Hematopoietic multipotent progenitor cell treated with erythropoietin and hydrocortisone succinate and interleukin-3 and kit ligand, for 6 days (in vitro differentiated cells): ENCODE measurements at places on chromosomes 4 and X.

DNA sequence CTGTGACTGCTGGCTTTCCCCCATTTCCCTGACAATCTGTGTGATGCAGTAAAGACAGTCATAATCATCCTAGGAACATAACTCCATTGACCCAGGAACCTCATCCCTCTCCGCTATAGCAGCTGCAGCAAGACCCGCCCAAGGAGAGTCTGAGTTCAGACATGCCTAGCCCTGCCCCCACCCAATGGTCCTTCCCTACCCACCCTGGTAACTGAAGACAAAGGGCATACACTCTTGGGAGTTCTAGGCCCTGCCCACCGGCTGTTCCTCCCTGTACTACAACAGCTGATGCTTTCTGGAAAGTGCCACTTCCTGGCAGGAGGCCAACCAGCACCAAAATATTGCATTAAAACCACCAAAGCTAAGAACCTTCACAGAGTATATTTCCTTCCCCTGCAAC, 1035.6 kb downstream of the C4orf33 start:
- no peak for DNase-seq

GRCh38 chr4:121728798-121729226, 32.0 kb upstream of the ANXA5 start:
- DNase-seq: no peak

DNA sequence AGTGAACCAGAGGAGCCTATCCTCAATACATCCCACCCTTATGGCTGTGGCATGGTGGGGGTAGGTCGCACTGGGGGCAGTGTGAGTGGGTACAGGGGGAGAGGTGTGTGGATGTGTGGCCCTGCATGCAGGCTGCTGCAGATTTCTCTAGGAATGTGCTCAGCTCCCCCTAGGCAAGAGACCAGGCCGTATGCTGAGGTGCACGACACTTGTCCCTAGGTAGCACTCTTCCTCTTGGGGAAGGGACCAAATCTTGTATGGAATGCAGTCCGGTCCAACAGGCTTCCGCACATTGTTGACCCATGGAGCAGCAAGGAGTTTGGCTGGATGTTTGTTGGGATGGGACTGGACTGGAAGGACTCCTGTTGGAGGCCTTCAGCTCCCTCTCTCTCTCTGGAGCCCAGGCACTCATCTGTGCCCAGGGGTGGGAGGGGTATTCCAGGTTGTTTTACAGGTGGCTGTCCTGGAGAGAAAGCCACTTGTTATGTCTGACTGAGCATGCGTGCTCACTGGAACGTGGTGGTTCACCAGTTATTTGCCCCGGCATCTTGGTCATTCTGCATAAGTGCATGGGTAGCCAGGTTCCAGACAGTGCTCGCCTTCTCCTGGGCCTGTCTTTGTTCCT, 55.1 kb downstream of the NBDY start:
- no peak for DNase-seq

- DNase-seq: no peak
Measured at GRCh38 chr4:188869581-188869980, 730.3 kb downstream of the TRIML1 start.

- DNase-seq: no peak
Measured at GRCh38 chr4:182881914-182882313, 35.3 kb downstream of the DCTD start.

DNA sequence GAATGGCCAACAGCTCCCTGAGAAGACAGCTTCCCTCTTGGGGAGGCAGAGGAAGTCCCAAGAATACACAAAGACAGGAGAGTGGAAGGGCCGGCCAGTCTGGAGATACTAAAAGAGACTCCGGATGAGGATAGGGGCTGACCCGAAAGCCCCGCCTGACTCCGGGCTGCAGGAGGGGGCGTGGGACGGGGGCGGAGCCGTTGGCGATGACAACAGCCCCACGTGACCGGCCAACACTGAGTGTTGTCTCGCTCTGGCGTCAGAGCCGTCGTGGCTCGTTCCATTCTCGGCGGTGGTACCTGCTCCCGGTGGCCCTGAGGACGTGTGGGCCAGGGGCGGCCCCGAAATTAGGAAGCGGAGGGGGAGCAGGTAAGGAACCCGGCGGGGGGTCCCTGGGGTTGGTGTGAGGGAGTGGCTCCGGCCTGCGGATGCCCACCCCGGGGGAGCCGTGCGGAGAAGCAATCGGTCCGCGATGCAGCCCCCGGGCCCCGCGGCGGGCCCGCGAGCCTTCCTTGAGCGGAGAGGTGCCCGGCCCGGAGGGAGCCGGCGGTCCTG, at the start of gene BEX4:
BEX4 (plus strand) TSS at position 239 of the 555 bp plus-strand sequence. CDS start 1,046 bp downstream, outside the sequence.
- peak; percentile 89 for DNase-seq

GRCh38 chr4:4327652-4328121, 37.6 kb downstream of the ZBTB49 start:
- peak; percentile 50 for DNase-seq

DNA sequence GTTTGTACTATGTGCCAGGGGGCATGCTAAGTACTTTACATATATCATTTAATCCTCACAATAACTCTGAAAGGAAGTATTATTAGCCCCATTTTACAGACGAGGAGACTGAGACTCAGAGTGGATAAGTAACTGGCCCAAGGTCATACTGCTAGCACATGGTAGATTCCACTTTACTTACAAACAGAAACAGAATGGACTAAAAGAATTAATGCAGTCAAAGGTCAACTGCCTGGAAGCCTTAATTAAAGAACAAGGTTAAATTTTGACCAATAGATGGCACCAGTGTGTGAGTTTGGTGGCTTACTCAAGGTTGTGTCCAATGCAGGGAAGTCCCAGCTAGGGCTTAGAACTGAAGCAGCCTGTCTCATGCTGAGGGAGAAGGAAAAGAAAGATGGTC, 4.7 kb downstream of the RIPPLY1 start:
- DNase-seq: peak; percentile 74

- DNase-seq: no peak
Measured at GRCh38 chr4:94036964-94037363, 170.7 kb upstream of the SMARCAD1 start.

- no peak for DNase-seq
Measured at GRCh38 chrX:64439551-64439950, 44.3 kb upstream of the MTMR8 start.

DNA sequence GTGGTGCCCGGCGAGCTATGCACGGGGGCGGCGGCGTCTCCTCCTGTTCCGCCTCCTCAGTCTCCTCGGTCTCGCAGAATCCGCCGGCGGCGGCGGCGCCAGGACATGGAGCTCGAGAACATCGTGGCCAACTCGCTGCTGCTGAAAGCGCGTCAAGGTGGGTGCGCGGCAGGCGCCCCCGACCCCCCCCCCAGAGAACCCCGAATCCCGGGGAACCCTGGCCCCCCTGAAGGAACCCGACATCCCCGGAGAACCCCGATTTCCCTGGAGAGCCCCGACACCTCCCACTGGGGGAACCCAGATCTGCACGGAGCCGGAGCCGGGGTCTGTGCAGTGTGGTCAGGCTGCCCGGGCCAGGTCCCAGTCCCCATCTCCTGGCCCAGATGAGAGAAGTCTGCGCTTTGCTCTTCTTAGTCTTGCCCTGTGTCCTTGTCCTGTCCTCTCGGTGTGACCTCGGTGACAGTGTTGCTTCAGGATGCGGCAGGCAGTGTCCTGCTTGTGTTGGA, 648 bp downstream of the GRK4 start:
- peak; percentile 32 for DNase-seq

- DNase-seq: no peak
Measured at GRCh38 chr4:108431986-108432385, 188.4 kb upstream of the RPL34 start.

GRCh38 chr4:80539190-80539589, 203.7 kb downstream of the CFAP299 start:
- DNase-seq: no peak

DNA sequence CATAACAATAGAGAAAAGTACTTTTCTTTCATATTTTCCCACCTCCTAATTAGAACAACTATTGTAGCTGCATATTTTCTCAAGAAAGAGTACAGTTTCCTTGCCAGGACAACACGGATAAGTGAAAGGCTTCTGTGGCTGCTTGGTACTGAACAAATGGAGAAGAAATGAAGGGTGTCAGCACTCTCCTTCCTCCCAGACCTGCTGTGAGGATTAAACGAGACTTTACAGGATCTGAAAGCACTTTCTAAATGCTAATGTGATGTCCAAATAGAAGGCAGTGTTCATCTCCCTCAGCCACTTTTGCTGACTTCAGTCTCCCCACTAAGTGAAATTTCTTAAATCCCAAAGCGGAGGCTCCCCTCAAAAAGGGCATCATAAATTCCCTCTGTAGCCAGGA, 13.9 kb downstream of the NIPAL1 start:
- DNase-seq: no peak

DNA sequence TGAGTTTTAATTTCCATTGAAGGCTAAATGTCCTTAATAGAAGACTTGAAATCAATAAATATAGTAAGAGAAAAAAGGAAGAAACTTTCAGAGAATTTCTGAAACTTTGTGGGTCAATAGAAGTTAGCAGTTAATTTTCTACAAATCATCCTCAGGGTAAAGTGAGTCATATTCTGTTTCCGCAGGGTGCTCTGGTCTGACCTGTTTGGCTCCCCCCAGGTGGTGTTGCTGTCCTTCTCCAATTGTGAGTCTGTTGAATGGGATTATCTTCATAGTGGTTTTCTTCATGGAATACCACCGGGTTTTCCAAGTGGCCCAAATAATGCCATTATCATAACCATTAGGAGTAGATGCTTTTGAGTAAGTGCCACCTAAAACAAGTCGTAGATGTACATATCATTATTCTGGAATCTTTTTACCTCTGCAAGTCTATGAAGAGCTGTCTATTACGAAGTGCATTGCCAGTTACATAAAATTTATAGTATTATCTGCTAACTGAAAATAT, 7.7 kb downstream of the FGG start:
- DNase-seq: no peak

GRCh38 chr4:1800805-1801204, 7.7 kb downstream of the FGFR3 start:
- DNase-seq: no peak

DNA sequence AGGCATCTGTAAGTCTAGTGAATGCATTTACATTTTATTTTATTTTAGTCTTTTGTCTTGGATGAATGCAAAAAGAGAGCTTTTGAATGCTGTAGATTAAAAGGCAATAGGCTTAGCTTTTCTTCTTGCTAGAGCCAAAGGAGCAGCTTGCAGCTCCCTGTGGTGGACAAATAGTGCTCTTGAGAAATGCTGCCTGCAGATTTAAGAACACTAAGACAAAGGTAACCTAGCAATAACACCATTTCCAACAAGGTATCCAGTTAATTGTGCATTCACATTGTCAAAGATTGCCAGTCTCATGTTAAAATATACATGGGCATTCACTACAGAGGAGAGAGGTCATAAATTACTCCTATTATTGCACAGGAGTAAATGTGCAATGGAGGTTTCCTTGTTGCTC, 859.2 kb upstream of the PRKX start:
- no peak for DNase-seq

DNA sequence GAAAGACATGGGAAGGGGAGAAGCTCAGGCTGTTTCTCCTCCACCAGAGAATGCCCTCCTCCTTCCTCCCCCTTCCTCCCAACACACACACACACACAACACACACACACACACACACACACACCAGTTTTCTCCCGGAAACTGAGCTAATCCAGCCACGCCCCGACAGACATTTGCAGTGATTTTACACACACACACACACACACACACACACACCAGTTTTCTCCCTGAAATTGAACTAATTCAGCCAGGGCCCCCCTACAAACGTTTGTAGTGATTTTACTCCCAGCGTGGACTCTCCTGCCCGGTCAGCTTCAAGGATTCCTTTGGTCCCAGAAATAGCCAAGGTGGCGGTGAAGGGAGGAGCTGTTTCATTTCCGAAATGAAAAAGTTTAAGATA, 32.9 kb upstream of the STX18 start:
- DNase-seq: no peak

GRCh38 chr4:175823015-175823742, 11.1 kb upstream of the GPM6A start:
- DNase-seq: no peak

DNA sequence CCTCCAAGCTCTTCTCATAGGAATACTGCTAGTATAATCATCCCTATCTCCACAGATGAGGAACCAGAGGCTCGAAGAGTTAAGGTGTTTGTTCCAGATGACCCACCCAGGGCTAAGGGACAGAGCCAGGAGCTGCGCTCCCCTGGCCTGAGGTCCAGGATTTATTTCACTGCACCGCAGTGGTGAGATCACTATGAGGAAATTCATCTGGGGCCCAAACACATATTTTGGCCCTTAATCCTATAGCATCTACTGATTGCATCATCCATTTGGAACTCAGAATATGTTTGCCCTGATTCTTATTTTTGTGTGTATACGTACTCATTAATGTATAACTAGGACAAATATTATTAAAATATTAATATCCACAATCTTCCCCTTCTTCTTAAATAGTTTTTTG, 100.1 kb upstream of the RBPJ start:
- DNase-seq: no peak

GRCh38 chr4:67727124-67727850, 26.3 kb upstream of the UBA6 start:
- peak; percentile 17 for DNase-seq

DNA sequence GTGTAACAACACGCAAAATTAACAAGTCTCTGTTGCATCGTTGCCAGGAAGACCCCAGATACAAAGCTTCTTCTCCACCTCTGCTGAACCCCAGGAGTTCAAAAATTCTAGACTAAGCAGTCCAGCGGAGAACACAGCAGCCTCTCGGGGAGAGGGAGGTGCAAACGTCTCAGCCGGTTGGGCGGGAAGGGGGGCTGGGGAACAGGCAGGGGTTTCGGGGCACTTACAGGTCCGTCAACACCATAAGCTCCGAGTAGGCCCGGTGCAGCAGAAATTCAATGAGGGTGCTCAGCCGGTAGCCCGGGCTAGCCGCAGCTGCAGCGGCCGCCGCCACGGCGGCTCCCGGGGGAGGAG, 394 bp downstream of the MED14 start:
- peak; percentile 30 for DNase-seq

DNA sequence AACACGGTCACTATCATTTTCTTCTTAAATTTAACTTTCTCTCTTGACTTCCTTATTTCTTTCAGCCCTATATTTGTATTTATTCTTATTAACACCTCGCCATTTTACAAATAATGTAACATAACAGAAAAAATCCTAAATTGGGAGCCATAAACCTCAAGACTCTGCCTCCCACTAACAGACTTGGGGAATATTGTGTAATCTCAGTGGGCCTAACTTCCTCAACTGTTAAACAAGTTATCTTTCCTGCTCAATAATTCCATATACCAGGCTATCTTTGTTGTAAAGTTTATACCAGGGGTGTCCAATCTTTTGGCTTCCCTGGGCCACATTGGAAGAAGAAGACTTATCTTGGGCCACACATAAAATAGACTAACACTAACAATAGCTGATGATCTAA, 26.2 kb downstream of the PRSS12 start:
- DNase-seq: peak; percentile 6

DNA sequence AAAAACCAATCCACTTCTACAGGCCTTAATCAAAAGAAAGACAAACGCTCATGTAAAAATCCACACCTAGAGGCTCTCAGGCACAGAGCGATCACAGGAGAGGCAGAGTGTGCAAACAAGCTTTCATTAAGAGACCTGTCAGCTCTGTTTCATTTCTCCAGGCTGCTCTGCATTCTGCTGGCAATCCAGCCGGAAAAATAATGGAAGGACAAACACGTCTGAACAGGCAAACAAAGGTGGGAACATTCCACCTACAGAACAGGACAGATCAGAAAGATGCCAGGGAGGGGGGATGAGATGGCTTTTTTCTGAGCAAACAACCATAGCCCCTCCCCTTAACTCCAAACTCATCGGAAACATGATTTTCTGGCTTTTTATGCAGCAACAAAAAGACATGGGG, 9.7 kb downstream of the SOD3 start:
- DNase-seq: no peak
